Right atrium auricular region (tissue), 2 donors: ENCODE measurements at places on chromosomes 16 and 17. TPM values are rescaled to one million over a fixed set of nuclear protein-coding genes. Genes with fewer than 3 reads are reported as not detected.

GRCh38 chr16:56190677-56191155, 573 bp upstream of the GNAO1 start:
- DNase-seq: no peak

Gene MYH13
- total RNA-seq: not detected

DNA sequence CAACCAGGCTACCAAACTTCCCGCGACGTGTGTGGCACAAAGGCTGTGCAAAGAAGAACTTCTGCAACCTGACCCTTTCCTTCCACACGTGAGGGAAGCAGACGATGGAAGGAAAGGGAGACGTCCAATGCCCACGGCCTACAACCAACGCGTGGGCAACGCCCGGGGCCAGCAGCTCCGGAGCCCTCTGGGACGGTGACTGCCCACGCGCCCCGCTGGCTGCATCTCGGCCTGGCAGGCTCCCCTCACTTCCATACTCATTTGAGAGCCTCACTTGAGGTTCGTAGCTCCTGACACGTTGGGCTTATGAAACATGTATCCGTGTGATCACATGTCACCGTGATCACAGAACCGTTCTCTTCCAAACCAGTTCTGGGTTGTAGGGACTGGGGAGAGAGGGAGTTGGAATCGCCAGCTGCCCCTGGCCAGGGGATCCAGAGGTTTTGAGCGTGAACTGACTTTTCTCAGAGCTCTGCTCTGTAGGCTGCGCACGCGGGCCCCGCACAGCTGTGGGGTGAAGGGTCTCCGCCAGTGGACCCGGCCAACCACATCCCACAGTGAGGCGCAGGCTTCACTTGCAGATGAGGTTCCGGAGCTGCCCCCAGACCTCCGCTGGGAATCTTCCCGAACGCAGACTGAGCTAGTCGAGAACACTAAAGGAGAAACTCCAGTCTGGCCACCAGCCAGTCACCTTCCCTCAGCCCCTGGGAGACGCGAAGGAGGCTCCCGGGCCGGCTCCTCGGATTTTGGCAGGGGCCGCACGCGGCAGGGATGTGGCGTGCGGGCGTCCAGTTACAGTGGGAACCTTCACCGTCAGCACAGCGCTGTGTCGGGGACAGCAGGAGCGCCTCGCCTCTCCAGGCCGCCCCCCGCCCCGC, 1.0 kb downstream of the LMF1 start:
- no peak for DNase-seq

Gene NEK8
- total RNA-seq: 1.1 TPM

Gene CRAMP1
- 7.7 TPM for total RNA-seq

DNA sequence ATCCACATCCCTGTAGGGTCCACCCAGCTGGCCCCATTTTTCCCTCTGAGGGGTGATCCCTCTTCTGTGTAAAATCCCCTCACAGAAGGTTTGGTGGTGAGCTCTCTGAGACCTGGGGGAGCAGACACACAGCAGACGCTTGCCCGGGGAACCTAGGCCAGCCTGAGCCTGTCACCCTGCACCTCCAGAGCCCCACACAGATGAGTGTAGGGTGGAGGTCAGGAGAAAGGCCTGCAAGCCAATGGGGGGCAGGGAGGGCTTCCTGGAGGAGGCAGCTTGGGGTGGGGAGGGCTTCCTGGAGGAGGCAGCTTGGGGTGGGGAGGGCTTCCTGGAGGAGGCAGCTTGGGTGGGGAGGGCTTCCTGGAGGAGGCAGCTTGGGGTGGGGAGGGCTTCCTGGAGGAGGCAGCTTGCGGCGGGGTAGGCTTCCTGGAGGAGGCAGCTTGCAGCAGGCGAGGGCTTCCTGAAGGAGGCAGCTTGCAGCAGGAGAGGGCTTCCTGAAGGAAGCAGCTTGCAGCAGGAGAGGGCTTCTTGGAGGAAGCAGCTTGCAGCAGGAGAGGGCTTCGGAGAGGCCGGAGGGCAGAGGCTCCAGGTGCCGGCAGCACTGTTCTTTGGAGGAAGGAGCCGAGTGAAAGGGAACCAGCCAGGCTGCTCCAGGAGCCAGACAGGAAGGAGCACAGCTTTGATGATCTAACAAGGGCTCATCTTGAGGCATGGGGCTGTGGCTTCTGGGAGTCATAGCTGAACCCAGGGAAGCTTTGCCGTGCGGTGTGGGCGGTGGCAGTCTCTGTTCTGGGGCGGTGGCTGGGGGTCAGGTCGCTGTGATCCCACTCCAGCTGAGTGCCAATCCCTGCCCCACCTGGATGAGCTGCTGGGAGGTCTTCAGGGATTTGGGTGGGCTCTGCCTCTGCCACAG, 83.7 kb upstream of the ZNF469 start:
- no peak for DNase-seq

DNA sequence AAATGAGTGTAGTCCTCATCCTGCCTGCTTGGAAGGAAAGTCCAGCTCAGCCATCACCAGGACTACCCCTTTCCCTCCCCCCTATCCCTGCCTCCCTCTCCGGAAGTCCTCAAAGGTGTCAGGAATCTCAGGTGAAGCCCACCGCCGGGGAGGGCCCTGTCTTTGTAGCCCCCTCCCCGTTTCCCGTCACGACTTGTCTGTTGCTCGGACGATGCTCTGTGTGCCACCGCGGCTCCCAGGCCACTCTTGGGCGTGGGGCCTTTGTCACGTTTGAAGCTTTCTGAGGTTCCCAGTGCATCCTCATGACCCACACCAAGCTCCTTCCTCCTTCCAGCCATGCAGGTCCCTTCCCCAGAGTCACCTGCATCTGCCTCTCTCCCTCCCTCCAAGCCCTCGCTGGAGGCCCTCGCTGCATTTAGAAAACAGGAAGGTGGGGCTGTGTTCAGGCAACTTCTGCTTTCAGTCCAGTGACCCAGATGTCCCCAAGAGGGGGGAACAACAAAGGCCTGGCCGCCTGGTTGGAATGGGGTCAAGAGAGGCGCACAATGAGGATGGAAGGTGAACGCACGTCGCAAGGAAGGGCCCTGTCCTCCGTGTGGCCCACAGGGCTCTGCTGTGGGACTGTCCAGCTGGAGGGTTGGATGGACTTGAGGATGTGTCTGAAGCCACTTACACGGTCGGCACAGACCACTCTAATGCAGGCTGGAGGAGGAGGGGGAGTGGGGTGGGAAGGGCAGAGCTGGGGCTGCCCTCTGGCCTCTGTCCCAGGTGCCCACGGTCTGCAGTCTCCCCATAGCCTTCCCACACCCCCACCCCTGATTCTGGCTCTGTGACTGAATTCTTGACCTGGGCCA, 59.9 kb downstream of the OR1D5 start:
- peak; percentile 63 for DNase-seq

- no peak for DNase-seq
These were observed 67.6 kb downstream of the CDH13 start for GRCh38 chr16:82694239-82694874.

Gene PERCC1
- not detected for total RNA-seq

Gene ARHGAP23
- total RNA-seq: 59.9 TPM

Gene DYNLL2
- total RNA-seq: 27.9 TPM
